Common myeloid progenitor, CD34-positive (primary cell): ENCODE measurements at places on chromosomes 16 and 17.
A peak's percentile ranks its signal among the peaks of the same experiment; 100 is the strongest.

DNA sequence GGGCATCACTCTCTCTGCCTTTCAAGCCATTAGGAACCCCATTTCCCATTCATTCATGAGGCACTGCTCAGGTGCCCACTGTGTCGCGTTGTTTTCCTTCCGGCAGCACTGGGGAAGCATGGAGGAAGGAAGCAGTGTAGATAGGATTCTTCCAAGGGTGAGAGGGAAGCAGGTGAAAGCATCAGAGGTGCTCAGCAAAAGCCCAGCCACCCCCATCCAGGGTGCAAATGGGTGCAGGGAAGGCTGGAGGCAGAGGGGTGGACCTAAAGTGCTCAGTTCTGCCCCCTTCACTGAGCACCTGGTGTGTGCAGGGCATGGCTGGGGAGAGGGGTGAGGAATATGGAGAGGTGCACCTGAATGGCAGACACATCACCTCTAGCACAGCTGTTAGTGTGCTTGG lies 3.4 kb upstream of the NXPH3 start:
- DNase-seq, result no peak

DNA sequence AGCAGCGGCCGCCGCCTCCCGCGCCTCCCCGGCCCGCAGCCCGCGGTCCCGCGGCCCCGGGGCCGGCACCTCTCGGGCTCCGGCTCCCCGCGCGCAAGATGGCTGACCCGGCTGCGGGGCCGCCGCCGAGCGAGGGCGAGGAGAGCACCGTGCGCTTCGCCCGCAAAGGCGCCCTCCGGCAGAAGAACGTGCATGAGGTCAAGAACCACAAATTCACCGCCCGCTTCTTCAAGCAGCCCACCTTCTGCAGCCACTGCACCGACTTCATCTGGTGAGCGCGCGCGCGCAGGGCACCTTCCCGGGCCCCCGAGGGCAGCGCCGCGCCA lies 258 bp downstream of the PRKCB start:
- DNase-seq, result no peak

GRCh38 chr16:85057948-85058347 lies 30.4 kb downstream of the KIAA0513 start:
- DNase-seq, result no peak

DNA sequence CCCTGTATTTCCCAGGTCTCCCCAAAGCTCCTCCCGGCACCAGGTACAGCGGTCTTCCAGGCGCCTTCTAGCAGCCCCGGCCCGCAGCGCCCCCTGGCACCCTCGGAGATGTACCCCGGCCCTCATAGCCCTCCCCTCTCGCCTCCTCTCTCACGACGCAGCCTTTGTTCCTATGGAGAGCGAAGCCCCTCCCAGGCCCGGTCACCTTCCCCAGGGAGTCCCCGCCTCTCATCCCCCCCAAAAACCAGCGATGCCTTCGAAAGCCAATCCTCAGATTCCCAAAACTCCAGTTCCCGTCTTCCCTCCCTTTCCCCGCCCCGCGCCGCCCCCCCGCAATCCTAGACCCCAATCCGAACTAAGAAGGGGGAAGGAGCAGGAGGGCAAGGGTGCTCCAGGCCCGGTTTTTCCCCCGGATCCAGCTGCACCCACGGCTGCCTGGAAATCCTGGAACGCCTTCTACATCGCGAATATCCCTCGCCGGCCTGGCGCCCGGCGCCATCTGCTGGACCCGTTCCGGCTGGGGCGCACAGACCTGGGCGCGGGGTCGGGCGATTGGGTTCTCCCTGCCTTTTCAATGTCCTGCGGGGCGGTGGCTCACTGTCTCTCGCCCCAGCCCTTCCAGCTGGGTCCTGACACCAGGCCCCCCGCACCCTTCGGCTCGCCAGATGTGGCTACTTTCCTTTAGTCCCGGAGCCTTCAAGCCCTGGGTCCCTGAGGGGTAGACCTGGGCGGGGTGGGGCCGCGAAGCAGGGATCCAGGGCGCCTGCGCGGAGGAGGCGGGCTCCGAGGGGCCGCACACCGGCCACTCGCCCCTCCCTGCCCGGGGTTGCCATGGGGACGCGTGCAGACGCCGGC lies at the start of gene DNAH2:
TSS of gene DNAH2 (plus strand) at position 844 of the 855 bp plus-strand sequence. CDS start 1,991 bp downstream, outside the sequence.
- peak; percentile 82 for DNase-seq

- peak; percentile 78 for DNase-seq
Observed at GRCh38 chr17:7589204-7589868, 558 bp downstream of the SOX15 start.

DNA sequence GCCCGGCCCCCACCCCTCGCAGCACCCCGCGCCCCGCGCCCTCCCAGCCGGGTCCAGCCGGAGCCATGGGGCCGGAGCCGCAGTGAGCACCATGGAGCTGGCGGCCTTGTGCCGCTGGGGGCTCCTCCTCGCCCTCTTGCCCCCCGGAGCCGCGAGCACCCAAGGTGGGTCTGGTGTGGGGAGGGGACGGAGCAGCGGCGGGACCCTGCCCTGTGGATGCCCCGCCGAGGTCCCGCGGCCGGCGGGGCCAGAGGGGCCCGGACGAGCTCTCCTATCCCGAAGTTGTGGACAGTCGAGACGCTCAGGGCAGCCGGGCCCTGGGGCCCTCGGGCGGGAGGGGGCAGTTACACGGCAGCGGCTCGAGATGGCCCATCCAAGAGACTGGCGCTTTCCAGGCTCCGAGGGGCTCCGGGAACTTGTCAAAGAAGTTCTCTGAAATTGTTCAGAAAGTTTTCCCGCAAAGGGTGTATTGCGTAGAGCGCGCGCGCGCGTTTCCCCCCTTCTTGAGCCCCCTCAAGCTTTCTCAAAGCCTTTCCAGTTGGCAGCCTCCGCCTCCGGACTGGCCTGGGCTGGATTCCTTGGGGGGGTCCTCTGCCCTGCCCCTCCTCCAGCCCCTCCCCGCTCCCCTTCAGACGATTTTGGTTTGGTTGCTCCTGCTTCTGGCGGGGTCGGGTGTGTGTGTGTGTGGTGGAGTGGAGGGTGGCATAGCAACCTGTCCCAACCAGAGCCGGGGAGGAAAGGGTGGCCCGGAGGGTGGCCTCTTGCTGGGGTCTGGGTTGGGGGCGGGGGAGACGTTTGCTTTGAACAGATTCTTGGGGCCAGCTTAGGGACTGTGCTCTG lies 504 bp downstream of the ERBB2 start:
- DNase-seq, result peak; percentile 35

- no peak for DNase-seq
Observed at GRCh38 chr16:35185366-35186044, 1726.1 kb downstream of the TP53TG3F start.

DNA sequence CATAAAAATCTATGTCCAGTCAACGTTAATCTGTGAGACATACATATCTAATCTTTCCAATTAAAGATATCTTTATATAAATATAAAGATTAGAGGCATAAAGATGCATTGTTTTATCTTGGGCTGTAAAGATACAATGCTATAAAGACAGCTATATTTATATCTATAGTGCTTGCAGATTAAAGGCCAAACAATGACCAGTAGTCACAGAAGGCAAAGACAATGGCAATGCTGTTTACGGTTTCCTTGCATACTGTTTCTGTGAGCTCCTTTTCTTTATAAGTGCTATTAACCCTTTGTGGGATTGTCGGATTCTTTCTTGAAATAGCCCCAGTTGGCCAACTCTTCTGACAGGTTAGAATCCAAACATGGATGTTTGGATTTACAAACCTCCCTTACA lies 85.5 kb upstream of the SALL1 start:
- DNase-seq, result no peak

DNA sequence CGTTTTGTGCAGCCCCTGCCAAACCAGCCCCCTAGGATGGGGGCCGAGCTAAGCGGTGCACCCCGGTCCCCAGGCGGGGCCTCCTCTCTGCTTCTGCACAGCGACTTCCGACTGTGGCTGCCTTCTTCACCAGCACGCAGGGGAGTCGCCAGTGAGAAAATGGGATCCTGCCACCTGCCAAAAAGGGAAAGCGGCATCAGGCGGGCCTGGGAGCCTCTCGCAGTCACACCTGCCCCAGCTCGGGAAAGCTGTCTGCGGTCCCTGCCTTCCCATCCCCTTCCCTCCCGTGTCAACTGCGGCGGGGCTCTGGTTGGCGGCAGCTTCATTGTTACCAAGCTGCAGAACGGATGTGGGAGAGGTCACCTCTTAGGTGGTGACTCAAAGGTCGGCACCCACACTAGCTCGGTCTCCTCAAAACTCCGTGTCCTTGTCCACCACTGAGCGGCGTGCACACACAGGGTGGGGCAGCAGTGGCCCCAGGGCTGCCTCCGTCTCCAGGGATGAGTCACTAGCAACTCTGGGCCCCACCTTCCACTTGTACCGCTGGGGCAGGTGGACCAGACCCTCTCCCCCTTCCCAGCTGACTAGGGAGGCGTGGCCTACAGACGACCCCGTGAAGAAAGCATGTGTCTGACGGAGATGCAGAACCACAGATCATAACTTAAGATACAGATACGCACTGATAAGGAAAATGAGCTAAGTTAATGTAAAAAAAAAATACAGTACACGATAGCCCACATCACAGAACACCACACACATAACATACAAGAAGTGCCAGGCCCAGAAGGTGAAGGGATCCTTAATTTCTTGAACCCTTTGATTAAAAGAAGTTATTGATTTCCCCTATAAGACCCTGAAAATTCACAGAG lies 1.5 kb upstream of the PCYT2 start:
- DNase-seq, result no peak

DNA sequence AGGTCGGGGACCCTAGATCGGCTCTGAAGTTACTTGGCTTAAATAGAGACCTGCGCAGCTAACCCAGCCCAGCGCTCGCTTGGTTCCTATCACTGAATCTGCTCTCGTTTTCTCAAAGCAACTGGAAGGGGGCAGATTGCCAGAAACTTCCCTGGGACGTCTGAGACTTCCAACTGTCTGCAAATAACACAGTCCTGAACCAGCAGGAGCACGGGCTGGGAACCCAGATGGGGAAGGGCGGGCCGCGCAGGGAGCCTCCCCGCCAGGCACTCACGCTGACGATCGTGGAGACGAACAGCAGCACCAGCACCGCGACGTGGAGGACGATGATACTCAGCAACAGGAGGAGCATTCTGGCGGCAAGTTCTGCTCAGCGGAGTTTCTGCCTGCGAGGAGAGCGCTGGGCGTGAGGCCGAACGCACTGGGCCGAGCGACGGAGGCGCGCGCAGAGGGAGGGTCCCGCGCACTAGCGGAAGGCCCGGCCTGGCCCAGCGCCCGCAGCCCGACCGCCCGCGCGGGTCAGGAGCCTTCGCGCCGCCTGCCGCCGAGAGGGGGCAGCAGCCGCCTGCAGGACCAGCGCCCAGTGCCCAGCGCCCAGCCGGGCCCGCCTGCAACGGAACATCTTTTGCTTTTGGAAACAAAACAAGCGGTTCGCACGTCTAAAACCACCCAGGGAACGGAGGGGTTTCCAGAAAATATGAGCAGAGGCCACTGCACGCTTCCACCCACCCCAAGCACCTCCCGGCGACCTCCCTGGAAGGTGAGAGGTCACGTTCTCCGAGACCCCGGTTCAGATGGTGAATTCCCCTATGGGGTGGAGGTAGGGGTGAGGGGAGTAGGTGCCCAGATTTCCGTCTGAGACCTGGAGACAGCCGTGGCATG lies 4.5 kb downstream of the PMP22 start:
- DNase-seq, result peak; percentile 66

DNA sequence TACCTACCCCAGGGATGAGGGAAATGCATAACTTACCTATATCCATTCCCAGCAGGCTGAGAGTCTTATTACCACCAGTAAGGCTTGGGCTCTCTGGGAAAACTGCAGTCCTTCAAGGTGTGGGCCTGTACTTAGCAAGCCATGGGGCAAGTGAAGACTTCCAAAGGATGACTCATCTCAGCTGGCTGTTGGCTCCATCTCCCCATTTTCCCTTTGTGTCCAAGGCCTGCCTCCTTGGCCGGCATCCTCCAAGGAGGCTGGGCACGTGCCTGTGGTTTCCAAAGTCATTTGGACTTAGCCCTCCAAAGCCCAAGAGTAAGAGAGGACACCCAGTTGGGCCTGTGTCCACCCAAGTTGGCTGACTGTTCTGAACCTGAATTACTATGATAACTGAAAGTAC lies 89.8 kb downstream of the TMEM100 start:
- DNase-seq, result no peak

GRCh38 chr17:31321481-31321880 lies at the start of gene EVI2A:
Gene EVI2A (minus strand): TSS chr17:31321622. CDS start chr17:31319013, 2,609 bp downstream.
- DNase-seq, result peak; percentile 97

DNA sequence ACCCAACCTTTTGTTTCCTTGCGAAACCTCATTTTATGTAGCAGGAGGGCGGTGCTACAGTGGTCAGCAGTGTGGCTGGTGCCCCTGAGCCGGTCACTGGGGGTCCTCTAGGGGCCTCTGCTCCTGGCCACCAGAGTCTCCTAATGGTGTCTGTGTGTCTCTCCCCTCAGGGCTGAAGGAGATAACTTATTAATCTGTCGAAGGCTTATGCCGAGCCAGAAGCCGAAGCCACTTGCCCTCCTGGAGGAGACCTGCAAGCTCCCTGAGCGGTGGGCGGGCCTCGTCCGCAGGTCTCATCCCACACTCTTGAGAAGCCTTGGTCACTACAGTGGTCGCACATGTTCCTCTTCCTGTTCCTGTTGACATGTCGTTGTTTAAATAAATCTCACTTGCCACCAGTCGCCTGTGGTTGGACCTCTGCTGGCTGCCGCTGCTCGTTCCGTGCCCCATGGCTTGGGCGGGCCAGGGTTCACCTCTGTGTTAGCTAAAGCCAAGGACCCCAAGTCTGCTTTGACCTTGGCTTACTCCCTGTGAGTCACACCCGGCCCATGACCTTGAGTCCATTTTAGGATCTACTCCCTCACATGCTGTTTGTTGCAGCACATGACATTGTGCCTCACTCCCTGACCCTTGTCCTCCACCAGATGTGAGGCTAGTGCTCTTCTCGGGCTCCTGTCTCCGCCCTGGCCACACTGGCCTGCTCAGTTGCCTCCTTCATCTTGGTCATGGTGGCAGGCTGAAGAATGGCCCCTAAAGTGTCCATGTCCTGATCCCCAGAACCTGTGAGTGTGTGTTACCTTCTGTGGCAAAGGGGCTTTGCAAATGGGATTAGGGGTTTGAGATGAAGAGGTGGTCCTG lies 38.7 kb upstream of the AQP8 start:
- no peak for DNase-seq

- peak; percentile 81 for DNase-seq
Observed at GRCh38 chr17:81142301-81143199, 22.8 kb upstream of the PVALEF start.

GRCh38 chr17:81287152-81287551 lies 8.0 kb downstream of the SLC38A10 start:
- DNase-seq, result no peak

- peak; percentile 64 for DNase-seq
Observed at GRCh38 chr17:77391668-77392375, 251.1 kb downstream of the SEC14L1 start.

DNA sequence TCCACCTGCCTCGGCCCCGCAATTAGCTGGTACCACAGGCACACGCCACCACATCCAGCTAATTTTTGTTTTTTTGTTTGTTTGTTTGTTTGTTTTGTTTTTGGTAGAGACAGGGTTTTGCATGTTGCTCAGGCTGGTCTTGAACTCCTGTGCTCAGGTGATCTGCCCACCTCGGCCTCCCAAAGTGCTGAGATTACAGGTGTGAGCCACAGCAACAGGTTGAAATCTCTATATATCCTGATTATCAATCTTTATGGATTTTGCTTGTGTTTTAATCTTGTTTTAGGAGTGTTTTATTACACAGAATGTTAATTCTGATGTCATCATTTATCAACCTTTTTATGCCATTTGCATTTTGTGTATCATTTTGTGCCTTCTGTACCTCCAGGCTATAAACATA lies 48.2 kb downstream of the RAB11FIP4 start:
- DNase-seq, result no peak
